ENCODE measurements at places on chromosomes 12 and 14.

DNA sequence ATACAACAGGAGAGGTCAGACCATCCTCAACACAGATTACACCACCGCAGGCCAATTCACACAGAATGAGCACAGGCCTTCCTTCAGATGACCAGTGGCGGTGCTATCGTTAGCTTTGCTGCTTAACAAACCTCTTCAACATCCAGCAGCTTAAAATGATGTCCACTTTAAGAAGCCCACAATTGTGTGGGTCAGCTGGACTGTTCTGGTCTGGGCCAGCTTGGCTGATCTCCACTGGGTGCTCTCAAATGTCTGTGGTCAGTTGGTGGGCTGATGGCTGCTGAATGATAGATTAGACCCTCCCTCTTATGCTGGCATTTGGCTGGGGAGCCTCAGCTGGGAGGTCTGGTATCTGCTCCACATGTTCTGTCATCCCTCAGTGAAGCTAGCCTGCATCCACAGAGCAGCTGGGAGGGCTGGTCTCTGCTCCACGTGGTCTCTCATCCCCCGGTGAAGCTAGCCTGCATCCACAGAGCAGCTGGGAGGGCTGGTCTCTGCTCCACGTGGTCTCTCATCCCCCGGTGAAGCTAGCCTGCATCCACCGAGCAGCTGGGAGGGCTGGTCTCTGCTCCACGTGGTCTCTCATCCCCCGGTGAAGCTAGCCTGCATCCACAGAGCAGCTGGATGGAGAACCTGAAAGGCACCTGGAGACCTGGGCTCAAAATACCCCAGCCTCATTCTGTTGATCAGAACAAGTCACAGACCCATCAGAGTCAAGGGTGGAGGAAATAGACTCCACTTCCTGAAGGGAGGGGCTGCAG, 203.6 kb upstream of the DIO3 start:
- no peak for DNase-seq

DNA sequence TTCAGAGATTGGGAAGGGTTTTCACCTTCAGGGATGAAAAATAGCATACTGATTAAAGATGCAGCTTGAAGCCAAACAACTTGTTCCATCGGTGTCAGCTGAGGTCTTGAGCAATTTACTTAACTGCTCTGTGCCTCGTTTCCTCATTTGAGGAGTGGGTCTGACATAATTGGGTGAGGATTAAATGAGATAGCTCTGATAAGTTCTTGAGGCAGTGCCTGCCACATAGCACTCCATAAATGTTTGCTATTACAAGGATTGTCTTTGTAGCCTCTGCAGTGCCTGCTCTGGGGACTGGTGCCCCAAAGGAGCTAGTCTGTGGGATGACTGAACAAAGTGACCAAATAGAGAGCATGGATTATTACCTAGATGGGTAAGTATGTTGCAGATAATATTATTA, 50.6 kb downstream of the ATP23 start:
- DNase-seq = no peak

GRCh38 chr12:52519387-52519703, 849 bp downstream of the KRT5 start:
- no peak for DNase-seq

GRCh38 chr12:16036073-16036472, 124.9 kb downstream of the DERA start:
- no peak for DNase-seq

GRCh38 chr12:15924956-15925355, 13.8 kb downstream of the DERA start:
- no peak for DNase-seq

DNA sequence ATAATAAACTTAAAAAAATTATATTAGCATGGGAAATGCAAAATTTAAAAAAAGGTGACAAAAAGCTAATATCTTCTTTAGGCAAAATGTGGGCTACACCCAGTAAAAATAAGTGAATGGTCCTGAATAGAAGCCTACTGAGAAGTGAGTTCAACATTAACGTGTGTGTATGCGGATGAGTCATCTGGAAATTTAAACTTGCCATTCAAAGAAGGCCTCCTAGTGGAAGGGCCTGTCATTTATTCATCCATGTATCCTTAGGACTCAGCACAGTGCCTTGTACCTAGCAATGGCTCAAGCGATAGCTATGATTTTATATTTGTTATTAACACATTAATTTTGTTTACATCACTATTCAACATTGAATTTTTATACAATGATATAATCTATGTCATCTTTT, 226.2 kb downstream of the NUBPL start:
- DNase-seq = no peak

GRCh38 chr12:47832263-47832933, 12.7 kb upstream of the HDAC7 start:
- no peak for DNase-seq

DNA sequence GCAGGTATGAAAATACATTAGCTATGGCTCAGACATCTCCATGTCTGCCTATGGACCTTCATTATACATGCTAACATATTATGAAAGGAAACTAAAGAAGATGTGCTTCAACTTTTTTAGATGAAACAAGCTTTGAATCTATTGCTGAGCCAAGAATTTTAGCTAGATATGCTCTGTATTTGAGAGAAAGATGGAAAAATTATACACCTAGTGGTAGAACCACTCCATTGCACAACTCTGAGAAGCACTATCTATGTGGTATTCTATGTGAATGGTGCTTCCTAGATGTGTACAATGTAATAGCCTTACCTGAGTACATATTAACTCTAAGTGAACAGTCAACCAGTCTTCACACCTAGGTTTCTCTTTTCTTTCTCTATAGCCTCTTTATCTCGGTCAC, 17.3 kb downstream of the EPYC start:
- DNase-seq = no peak
